Fibroblast of mammary gland (primary cell): ENCODE measurements at places on chromosomes 6 and 20.

DNA sequence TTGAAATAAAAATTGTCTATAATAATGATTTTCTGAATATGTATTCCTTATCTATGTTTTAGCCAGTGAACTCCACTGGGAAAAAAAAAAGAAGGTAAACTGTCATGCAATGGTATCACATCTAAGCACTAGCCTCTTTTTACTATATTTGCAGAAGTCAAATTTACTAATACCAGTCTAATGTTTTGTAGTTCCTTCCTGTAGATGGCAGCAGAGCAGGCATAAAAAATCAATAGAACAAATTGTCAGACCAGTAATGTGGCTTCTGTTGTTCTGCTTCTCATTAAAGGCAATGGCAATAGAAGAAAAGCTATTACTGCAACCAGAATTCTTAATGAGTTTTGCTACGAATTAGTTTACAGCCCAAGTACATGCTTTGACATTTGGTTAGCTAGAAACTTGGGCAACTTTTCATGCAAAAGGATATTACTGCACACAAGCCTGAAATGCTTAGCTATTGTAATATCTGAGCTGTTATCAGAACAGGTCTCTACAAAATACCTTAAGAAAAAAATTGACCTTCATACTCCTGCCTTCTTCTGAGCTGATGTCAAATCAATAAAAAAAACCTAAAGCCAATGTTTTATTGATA is 476.9 kb downstream of the KHDRBS2 start:
- DNase-seq: peak; percentile 10

GRCh38 chr6:47187893-47188587 is 121.7 kb downstream of the TNFRSF21 start:
- DNase-seq: peak; percentile 69

DNA sequence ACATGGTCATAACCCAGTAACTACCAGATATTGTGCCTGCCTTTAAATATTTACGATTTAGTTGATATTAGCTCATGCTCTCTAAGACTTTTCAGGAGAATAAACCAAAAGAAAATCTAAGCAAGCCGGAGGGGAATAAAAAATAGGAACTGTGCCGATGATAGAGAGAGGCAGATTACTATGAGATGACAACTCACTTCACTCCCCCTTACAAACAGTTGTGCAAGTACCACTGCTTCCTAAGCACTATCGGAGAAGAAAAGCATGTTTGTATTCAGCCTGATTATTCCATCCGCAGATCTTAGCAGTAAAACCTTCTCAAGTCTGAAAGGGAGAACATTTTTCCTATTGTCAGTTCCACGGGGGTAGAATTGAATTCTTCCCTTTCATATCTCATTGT is 294.4 kb downstream of the KCNQ5 start:
- DNase-seq: no peak

DNA sequence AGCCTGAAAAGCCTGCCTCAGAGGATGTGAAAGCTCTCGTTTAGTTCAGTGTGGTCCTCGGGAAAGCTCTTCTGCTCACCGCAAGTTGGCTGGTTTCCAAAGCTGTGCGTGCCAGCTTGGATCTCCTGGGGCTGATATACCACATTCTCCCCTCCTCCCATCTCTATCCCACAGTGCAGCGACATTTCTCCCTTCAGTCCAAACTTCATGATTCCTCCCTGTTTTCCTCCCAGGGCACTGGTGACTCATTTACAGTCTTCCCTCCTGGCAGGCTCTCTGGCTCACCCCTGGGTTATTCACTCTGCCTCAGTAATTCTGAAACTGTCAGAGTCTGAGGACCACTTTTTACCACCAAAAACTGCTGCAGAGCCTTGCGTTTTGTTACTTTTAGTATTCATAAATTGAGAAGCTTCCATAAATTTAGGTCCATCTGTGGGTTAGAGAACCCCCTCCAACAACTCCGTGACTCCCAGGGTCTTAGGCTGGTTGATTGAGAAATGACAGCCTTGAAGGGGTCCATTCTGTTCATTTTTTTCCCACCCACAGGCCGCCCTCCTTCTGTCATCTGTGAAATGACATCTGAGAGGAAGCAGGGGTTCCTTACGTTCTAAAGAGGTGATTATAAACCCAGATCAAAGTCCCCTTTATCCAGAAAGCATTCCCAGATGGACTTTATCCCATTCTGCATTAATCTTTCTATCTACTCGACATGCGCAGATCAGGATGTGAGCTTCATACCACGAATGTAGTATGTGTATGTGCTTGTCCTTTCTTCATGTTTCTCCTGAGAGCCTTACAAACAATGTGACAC is 6.1 kb downstream of the TRIM10 start:
- DNase-seq: peak; percentile 78
